Activated naive CD4-positive, alpha-beta T cell treated with anti-CD3 and anti-CD28 coated beads, Interleukin-2, amount 10 ng/mL, durations not matched to agents 7 days and 5 days (primary cell): ENCODE measurements at places on chromosomes 7 and 10.

GRCh38 chr7:17772581-17773288 lies 167.6 kb downstream of the SNX13 start:
- H3K4me3 ChIP-seq, result no peak overlapping the region
- no peak for DNase-seq
- H3K36me3 ChIP-seq, result no peaks in the 10 kb centered on the region
- peaks cover 2% of the 10 kb centered on the region for H3K4me1 ChIP-seq
- H3K27ac ChIP-seq, result no peak overlapping the region

- DNase-seq, result no peak
- H3K4me1 ChIP-seq, result no peaks in the 10 kb centered on the region
- H3K36me3 ChIP-seq, result no peaks in the 10 kb centered on the region
Observed at GRCh38 chr10:127345231-127345965, 149.0 kb upstream of the INSYN2A start.

DNA sequence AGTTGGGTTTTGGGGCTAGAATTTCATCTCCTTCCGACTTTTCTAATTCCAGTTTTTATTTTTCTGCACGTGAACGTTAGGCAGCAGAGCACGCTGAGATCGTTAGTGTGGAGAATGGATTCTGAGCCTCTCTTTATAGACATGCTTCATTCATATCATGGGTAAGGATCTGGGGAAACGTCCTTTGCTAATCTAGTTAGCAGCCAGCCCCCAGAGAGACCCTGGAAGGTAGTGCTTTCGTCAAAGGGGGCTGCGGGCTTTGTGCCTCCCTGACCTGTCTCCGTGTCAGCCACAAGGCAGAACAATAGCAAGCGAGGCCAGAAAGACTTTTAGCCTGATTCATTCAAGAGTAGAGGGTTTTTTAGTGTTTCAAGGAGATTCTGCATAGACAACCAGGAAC lies 196.3 kb upstream of the KLF6 start:
- peaks cover 29% of the 10 kb centered on the region for H3K36me3 ChIP-seq
- DNase-seq, result no peak
- peak overlapping the region; percentile 74 for H3K27ac ChIP-seq
- H3K27me3 ChIP-seq, result peaks cover 3% of the 10 kb centered on the region
- H3K4me1 ChIP-seq, result peaks cover 51% of the 10 kb centered on the region

- H3K27ac ChIP-seq, result peak overlapping the region; percentile 92
- DNase-seq, result no peak
- peaks cover 82% of the 10 kb centered on the region for H3K36me3 ChIP-seq
- H3K27me3 ChIP-seq, result no peaks in the 10 kb centered on the region
- H3K4me3 ChIP-seq, result peak overlapping the region; percentile 58
- peaks cover 97% of the 10 kb centered on the region for H3K4me1 ChIP-seq
Observed at GRCh38 chr7:50352751-50353150, 48.2 kb downstream of the IKZF1 start.

DNA sequence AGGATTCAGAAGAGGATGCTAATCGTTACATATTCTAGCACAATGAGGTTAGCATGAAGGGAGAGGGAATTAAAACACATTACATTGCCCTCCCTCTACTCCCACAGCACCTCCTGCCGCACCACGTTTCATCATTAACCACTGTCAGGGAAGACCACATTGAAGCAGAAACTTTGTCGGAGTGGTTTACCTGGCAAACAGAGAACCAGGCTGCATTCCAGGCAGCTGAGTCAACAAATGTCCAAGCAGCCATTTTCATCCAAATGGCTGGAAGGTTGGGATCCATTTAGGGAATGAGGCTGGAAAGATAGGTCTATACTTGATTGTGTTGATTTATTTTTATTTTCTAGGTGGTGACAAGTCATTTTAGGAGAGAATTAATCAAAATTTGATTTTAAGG lies 273.6 kb downstream of the DYNC1I1 start:
- no peaks in the 10 kb centered on the region for H3K4me1 ChIP-seq
- H3K36me3 ChIP-seq, result no peaks in the 10 kb centered on the region
- H3K27ac ChIP-seq, result no peak overlapping the region

DNA sequence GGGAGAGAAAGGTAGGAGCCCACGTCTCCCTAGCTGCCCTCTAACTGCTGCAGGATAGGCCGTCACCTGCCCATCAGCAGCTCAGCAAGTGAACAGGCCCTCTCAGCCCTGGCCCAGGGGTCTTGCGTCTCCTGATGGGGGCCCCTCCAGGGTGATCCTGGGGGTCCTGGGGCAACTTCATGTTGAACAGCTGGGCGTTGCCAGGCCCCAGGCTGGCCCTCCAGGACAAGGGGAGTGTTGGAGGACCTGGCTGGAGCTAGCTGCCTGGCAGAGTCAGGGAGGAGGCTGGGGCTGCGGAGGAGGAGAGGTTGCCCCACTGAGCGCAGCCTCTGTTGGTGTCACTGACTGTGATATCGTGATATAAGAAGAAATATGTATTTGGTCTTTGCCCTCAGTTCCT lies 34.7 kb downstream of the SPOCK2 start:
- H3K27ac ChIP-seq, result no peak overlapping the region
- peaks cover 4% of the 10 kb centered on the region for H3K4me1 ChIP-seq
- no peak overlapping the region for H3K4me3 ChIP-seq
- H3K36me3 ChIP-seq, result no peaks in the 10 kb centered on the region
- H3K27me3 ChIP-seq, result peaks cover 46% of the 10 kb centered on the region
- DNase-seq, result no peak

- no peaks in the 10 kb centered on the region for H3K36me3 ChIP-seq
- H3K27ac ChIP-seq, result no peak overlapping the region
Observed at GRCh38 chr10:78316451-78316931, 282.8 kb downstream of the RPS24 start.

DNA sequence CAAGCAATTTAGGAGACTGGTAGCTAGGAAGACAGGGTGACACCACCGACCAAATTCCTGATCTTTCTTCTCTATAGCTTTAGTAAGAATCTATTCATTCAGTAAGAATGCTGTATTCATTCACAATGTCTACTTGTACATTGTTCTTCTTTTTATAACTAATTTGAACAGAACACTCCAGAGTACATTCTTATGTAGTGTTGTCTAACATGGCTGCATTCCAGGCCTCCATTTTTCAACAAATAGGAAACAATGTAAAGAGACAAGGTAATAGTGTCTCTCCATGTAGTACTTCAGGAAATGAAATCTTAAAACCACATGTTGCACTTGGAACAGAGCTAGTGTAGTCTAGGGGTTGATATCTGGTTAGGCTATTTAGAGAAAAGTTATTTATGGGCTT lies 1.8 kb downstream of the VCL start:
- peaks cover 1% of the 10 kb centered on the region for H3K27me3 ChIP-seq
- H3K4me1 ChIP-seq, result peaks cover 60% of the 10 kb centered on the region
- H3K36me3 ChIP-seq, result peaks cover 23% of the 10 kb centered on the region

DNA sequence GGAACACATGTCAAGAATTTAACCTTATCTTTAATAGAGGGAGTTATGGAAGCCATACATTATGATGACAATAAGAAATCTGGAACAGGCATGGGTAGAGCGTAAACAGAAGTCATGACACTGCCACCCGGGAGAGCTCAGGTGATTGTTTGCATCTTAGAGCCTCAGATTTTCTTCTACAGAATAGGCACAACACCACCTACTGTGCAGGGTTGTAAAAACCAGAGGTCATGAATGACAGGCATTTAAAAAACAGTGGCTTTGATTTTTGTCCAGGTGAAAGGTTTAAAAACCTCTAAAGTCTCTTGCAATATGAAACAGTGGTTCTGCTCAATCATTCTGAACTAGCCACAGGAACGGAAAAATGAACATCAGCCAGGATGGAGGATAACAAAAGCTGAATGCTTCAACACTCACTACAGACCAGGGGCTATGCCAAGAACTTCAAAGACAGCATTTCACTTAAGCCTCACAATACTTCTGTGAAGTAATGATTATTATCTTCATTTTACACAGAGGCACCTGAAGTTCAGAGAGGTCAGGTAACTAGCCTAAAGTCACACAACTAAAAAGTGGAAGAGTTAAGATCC lies 123.8 kb downstream of the SLC25A13 start:
- no peaks in the 10 kb centered on the region for H3K36me3 ChIP-seq
- no peak overlapping the region for H3K4me3 ChIP-seq
- H3K27ac ChIP-seq, result no peak overlapping the region
- DNase-seq, result no peak
- H3K27me3 ChIP-seq, result no peaks in the 10 kb centered on the region
- no peaks in the 10 kb centered on the region for H3K4me1 ChIP-seq

GRCh38 chr10:119431034-119431772 lies 111.3 kb downstream of the RGS10 start:
- H3K4me3 ChIP-seq, result no peak overlapping the region
- no peak overlapping the region for H3K27ac ChIP-seq
- H3K4me1 ChIP-seq, result peaks cover 16% of the 10 kb centered on the region

GRCh38 chr7:44377681-44378421 lies 52.5 kb upstream of the CAMK2B start:
- no peak overlapping the region for H3K4me3 ChIP-seq
- no peaks in the 10 kb centered on the region for H3K36me3 ChIP-seq
- DNase-seq, result no peak
- no peaks in the 10 kb centered on the region for H3K4me1 ChIP-seq
- H3K27ac ChIP-seq, result peak overlapping the region; percentile 60
- peaks cover 47% of the 10 kb centered on the region for H3K27me3 ChIP-seq

DNA sequence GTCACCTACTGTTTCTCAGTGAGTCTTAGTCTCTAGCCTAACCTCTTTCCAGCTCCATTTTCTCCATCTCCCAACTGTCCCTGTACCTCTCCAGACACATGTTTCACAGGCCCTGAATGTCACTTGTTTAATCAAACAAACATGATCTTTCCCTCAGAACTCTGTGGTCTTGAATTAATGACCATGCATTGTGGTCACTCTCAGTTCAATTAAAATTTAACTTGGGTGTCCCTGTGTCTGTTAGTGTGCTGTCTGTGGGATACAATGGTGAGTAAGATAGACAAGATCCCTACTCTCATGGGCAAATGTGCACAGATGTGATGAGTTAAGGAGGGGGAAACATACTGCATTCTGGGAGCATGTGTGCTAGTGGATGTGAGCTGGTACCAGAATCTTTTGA lies 65.0 kb downstream of the RBM33 start:
- H3K4me1 ChIP-seq, result peaks cover 8% of the 10 kb centered on the region
- H3K4me3 ChIP-seq, result no peak overlapping the region
- no peaks in the 10 kb centered on the region for H3K27me3 ChIP-seq
- H3K27ac ChIP-seq, result no peak overlapping the region

GRCh38 chr10:118692872-118693271 lies 61.9 kb downstream of the CACUL1 start:
- H3K4me1 ChIP-seq, result peaks cover 7% of the 10 kb centered on the region
- no peak overlapping the region for H3K4me3 ChIP-seq
- peaks cover 30% of the 10 kb centered on the region for H3K36me3 ChIP-seq
